ENCODE measurements at places on chromosomes 12 and 14.

GRCh38 chr14:72291908-72292688, 359.9 kb downstream of the RGS6 start:
- peak; percentile 39 for DNase-seq

- no peak for DNase-seq
Measured at GRCh38 chr12:93870020-93870795, 193.0 kb downstream of the CRADD start.

DNA sequence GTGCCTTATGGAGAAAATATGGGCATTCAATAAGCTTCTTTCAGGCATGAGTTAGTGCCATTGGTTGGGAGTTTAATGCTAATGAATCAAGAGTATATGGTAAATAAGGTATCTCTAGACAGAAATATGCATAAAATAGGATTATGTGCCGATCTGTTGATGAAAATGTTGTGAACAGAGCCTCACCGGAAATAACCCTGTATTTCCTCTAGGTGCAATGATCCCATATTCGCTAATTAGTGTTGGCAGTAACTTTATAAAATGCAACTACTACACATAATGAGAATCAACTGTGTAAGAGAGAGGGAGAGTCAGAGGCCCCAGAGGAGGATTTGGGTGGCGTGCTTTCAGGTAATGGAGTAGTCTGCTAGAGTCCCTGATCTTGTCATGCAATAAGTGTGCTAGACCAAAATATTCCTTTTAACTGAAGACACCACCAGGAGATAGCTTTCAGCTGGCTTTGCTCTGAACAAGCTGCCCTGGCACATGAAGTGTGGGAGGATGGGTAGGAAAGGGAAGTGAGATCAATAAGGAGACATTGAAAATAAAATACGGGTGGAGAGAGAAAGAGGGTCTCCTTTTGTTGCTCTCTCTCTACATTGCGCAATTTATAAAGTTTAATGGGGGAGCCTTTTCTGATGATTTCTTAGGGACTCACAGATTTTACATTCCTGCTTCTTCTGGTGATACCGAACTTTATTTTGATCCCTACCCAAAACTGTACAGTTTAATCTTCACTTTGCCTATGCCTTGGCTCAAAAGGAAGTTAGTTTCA, 68.6 kb upstream of the PLXNC1 start:
- DNase-seq: no peak

- no peak for DNase-seq
Measured at GRCh38 chr12:29220632-29221336, 71.7 kb downstream of the FAR2 start.

GRCh38 chr14:92437729-92438285, 75.8 kb upstream of the RIN3 start:
- no peak for DNase-seq

GRCh38 chr12:78483767-78484315, 380.7 kb upstream of the SYT1 start:
- no peak for DNase-seq

- DNase-seq: no peak
Measured at GRCh38 chr14:61268812-61269211, 12.3 kb downstream of the TMEM30B start.

DNA sequence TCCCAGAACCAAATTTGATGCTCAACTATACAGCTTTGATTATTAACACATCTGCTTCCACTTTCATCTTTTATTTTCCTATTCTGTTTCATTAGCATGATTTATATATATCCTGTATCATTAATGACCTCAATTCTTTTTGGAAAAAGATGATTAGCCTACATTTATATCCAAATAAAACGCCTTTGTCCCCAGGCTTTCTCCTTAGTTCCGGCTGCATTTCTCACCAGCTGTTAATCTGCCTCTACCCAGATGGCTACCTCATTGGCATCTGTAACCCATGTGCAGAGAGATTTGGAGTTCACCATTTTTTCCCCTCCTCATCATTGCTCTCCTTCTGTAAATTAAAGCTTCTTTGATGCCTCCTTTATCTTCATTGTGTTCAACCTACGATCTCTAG, 336.8 kb upstream of the RGS6 start:
- no peak for DNase-seq

- no peak for DNase-seq
Measured at GRCh38 chr12:118982984-118983761, 1.8 kb downstream of the SRRM4 start.

DNA sequence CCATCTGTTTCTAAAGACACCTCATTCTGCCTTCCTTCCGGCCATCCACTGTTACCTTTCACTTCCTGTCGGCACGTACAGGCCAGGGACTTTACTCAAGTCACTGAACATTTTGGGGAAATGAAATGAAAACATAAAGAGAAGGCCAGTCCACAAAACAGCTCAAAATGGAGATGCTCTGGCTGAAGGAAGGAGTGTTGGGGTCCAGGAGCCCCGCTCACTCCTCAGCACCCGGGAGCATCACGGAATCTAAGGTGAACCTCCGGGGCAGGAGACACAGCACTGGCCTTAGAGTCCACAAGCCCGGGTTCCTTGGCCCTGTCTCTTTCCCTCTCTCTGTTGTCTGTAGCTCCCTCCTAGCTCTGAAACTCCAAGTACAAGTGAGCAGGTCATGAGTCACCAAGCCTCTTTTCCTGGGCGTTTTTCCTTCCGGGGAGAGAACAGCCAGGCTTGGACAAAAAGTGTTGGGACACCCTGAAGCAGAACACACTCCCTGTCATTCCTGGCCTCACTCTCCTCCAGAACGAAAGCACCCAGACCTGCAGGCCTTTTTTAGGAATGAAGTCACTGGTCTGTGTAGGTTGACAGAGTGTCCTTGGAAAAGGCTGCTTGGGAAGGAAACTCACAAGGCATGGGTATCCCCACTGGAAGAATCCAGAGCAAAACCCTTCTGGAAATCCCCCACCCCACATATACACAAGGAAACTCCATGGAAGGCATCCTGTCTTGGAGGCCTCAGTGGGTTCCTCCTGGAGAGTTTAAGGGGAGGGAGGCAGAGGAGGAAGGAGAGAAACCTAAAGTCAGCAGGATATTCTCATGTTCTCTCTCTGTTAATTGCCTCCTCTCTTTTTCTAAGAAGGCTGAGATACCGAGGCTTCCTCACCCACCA, 245.3 kb downstream of the ZFP36L1 start:
- DNase-seq: peak; percentile 82

- no peak for DNase-seq
Measured at GRCh38 chr14:63650256-63650952, 8.7 kb upstream of the WDR89 start.

DNA sequence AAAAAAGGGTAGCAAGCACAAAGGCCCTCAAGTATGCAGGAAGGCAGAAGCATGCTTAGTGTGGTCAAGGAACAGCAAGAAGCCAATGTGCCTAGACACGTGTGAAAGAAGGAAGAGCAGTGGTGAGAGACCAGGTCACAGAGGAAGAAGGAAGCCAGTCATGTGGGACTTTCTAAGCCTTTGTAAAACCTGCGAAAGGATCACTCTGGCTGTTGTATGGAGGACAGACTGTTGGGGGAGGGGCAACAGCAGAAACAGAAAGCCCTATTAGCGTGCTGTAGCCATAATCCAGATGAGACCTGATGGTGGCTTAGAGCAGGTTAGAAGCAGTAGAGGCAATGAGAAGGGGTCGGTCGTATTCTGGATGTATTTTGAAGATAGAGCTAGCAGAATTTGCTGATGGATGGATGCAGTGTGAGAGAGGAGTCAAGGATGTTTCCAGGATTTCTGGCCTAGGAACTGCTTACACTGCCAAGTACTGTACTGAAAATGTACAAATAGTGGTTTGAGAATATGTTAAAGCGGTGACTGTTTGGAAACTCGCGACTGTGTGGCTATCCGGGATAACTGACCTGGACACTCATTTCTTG, 5.7 kb upstream of the MLF2 start:
- no peak for DNase-seq

DNA sequence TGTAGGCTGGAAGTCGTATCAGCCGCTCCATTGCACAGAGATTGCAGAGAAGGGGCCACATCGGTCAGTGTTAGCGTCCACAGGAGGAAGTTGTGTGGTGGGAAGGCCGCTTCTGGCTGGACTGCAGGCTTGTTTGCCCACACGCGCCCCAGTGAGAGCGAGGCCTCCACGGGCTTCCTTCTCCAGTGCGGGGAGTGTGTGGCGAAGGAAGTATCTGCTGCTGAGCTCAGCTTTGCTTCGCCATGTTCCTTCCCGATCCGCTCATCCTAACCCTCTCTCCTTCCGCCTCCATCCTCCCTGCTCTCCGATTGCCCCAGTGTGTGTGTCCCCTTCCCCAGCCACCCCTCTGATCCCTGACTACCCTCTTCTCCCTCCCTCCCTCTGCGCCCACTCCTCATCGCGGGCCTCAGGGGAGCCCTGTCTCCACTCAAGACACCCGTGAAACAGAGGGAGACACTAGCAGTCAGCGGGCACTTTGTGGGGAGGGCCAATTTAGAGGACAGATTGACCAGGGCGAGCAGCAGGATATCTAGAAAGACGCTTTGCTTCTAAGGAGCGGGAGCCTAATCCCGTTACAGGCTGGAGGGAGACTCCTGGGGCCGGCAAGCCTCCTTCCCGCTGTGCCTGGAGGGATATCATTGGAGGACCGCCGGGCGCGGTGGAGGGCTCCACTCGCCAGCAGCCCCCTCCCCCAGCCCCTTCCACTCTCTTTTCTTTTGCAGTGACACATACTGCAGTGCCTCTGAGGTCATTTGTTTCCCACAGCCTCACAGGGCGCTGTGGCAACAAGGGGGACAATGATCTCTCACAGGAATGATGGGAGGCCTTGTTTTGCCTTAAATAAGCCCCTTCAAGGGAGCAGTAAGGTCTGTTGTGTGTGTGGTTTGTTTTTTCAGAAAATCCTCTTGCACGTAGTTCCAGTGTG, 428.8 kb downstream of the ZFP36L1 start:
- no peak for DNase-seq

DNA sequence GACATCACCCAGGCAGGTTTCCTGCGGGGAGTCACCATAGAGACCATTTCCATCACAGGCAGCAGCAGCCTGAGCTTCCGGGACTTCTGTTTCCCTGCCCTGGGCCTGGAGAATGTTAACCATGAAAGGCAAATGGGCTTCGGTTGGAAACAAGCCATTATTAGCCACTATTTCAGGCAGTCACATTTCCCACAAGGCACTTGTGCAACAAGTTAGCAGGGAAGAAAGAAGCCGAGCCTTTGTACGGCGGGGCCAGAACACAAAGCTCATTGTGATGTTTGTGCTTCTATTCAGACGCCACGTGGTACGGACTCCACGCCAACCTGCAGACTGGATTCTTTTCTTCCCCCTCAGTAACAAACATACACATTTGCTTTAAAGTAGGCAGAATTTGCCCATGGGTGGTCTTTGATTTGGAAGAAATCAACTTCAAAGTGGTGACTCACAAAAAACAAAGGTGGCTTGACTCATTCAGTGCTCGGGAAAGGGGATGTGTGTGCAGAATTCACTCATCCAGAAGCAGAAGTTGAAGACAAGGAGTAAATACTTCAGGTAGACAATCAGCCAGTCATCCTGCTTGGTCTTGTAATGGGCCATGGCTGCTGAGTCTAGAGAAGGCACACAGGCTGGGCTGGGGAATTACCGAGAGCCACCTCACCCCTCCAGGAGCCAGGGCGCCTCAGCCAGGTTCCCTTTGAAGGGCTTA, 154.2 kb upstream of the PRMT8 start:
- DNase-seq: no peak

GRCh38 chr12:2793561-2793960, 1.2 kb upstream of the FKBP4 start:
- no peak for DNase-seq

- DNase-seq: peak; percentile 72
Measured at GRCh38 chr14:67187826-67188225, 1.4 kb upstream of the GARIN2 start.

- no peak for DNase-seq
Measured at GRCh38 chr12:93009533-93009932, 80.4 kb upstream of the EEA1 start.

GRCh38 chr12:105510526-105510925, 180.0 kb downstream of the C12orf75 start:
- no peak for DNase-seq

GRCh38 chr12:41486718-41487117, 298.6 kb downstream of the PDZRN4 start:
- DNase-seq: peak; percentile 72

All from SW 1271 (cell line).